LoVo (cell line): ENCODE measurements at places on chromosomes 1 and 21.

GRCh38 chr1:33988161-33988560, 124.3 kb downstream of the HMGB4 start:
- no peak for DNase-seq

DNA sequence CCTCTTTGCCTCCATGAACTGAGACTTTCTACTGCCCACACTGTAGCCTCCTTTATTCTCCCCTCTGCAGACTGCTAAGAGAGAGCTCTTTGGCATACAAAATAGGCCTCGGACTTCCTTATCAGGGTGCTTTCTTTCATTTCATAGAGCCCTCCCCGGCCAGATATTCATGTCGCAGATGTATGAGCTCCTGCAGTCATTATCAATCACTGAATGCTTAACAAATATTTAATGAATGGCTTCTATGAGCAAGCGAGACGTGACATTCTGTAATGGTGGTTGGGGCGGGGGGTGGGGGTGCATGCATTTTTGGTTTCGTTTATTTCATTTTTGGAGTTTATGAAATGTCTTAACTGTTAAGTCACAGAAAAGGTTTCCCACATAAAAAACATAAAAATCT, 344.8 kb upstream of the KAZN start:
- no peak for DNase-seq

DNA sequence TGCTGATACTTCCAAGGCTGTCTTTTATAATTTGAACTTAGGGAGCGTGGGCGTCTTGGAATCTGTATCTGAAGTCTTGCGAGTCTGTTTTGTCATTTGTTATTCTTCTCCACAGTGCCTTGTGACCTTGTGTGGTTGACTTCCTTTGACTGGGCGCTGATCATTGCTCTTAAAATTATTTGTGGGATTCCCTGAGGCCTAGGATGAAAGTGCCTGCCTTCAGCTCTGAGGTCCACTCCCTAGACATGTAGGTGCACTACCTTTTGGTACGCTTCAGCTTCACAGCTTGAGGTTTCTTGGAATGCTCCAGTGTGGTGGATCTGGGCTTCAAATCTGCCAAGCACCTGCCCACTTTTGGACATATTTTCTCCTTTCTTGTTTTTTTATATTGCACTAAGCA, 50.2 kb upstream of the IGSF5 start:
- DNase-seq: peak; percentile 3

DNA sequence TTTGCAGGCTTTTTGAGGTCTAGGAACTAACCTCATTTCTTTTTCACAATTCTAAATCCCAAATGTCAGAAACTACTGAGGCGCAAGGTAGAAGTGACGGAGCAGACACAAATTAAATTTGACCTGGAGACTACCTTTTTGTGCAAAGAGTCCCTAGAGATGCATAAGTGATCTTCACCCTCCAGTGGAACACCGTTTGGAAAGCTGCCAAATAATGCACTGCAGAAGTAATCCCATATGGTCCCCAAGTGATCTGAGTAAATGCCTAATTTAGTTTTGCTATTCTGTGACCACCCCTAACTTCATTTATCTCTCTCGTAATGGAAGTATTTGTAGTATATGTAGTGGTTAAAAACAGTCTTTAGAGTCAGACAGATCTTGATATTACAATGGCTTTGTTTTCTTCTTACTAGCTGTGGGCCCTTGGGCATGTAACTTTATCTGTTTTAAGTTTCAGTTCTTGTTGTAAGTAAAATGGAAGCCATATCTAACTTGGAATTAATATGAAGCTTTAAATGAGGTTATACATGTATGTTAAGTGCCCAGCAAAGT, 70.4 kb upstream of the IPO9 start:
- no peak for DNase-seq

DNA sequence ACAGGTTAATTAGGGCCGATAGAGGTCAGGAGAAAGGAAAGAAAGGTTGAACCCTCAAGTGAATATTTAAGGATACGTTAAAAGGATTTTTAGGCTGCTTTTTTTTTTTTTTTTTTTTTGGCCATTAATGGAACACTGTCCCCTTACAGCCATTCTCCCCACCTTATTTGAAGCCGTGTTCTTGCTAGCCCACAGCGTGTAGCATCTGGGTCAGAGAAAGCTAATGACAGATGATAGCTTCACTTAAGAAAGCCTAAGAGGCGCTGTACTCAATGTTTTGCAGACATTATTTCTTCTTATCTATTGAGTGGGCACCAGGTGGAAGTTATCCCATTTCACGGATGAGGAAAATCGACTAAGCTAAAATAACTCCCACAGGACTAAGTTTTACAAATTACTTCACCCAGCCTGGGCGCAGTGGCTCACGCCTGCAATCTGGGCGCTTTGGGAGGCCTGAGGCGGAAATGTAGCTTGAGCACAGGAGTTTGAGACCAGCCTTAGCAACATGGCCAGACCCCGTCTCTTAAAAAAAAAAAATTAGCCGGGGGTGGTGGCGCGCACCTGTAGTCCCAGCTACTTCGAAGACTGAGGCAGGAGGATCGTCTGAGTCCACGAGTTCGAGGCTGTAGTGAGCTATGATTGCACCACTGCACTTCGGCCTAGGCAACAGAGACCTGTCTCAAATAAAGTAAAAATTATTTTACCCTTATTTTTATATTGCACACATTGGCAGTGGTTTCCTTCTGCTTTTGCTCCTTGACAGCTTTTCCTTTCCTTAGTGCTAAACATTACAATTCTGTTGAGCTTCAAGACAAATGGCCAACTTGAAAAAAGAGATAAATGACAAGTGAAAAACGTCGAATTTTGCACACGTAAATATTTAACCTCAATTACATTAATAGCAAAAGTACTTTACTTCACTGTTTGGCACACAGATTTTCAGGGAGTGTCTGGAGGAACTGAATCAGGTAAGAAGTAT, 1.1 kb upstream of the PHTF1 start:
- DNase-seq: no peak

DNA sequence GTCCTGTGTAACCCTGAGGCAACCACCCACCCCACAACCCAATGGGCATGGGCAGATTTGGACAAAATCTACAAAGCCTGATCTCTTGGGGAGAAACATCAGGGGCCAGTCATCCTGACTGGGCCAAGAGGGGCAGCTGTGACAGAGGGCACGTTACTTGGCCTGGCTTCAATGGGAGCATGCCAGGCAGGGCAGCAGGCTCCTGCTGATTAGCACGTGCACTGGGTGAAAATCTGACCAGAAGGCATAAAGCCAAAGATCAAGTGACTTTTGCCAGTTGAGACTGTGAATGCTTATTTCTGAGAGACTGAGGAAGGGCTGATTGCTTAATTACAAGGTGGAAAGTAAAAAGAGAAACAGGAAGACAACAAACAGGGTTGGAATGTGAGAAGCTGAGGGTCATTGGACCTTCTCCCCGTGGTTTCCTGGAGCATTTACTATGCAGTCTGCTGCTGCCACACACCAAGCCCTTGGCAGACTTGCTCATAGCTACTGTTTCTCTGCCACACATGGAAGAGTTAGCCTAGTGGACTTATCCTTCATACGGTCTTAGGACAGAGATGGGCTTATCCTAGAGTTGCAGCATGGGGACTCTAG, 39.8 kb upstream of the TNR start:
- DNase-seq: no peak

GRCh38 chr1:27360159-27361043, 6.4 kb downstream of the MAP3K6 start:
- DNase-seq: no peak

- no peak for DNase-seq
These were observed 112.2 kb upstream of the GUCA2B start for GRCh38 chr1:42041031-42041430.

GRCh38 chr1:225980005-225980836, 18.9 kb downstream of the SDE2 start:
- DNase-seq: no peak

DNA sequence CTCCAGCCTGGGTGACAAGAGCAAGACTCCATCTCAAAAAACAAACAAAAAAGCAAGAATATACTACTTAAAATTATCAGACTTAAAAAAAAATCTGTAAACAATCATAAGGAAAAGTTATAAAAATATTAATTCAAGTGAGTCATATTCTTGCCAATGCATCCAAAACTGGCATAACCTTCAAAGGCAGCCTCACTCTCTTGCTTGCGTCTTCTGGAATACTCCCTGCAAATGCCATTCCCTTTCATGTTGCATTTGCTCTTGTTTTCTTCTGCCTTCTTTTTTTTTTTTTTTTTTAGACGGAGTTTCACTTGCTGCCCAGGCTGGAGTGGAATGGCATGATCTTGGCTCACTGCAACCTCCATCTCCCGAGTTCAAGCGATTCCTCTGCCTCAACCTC, 32.2 kb upstream of the ZBTB8A start:
- DNase-seq: no peak

GRCh38 chr1:162497104-162497722, 405 bp upstream of the UHMK1 start:
- no peak for DNase-seq

GRCh38 chr1:212668477-212668876, 31.2 kb downstream of the BATF3 start:
- no peak for DNase-seq

- no peak for DNase-seq
These were observed 28.5 kb downstream of the DLGAP3 start for GRCh38 chr1:34900775-34901502.

DNA sequence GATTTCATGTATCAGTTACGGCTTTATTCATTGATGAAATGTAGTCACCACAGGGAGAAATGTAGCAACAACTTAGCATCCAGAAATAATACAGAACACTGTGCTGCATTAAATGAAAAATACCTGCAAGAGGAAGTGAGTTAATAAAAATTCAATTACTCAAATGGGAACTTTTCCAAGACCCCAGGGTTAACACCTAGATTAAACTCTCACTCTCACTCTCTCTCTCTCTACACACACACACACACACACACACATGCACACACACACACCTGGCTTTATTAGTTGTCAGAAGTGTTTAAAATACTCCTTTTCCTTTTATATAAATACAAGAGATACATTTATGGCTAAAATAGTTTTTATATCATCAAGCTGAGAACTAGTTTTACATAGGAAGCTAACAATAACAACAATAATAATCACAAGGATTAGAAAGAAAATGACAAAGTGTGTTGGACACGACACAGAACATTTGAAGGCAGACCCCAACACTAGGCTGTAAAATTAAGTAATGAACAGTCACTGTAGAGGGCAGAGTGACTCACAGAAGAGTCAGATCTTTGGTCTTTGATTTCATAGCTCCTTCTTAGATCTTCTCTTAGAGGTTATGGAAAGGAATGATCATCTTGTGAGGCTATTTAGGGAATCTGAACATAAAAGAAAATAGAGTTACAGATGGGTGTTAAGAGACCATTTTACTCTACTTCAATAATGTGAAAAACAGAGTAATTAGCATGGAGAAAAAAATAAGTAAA, 1266.0 kb upstream of the ADGRL2 start:
- DNase-seq: no peak

GRCh38 chr1:94237291-94238226, at the start of gene ARHGAP29:
Gene ARHGAP29, minus strand, starts transcription at chr1:94237584. Its CDS starts 5,973 bp downstream, at chr1:94231611.
- peak; percentile 92 for DNase-seq

DNA sequence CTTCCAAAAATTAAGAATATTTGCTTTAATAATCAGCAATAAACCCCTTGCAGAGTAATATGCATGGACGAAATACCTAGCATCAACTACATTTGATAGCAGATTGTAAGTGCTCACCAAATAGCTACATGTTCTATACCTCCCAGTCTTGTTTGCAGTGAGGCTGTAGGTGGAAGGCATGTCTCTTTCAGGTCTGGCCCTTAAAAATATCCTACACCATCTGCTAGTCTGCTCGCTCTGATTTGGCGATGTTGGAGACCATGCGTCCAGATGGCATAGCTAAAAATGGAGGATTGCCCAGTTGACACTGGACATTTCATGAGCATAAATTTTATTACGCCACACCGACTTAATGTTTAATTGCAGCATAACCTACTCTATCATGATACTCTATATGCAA, 47.1 kb downstream of the SSX2IP start:
- DNase-seq: no peak

DNA sequence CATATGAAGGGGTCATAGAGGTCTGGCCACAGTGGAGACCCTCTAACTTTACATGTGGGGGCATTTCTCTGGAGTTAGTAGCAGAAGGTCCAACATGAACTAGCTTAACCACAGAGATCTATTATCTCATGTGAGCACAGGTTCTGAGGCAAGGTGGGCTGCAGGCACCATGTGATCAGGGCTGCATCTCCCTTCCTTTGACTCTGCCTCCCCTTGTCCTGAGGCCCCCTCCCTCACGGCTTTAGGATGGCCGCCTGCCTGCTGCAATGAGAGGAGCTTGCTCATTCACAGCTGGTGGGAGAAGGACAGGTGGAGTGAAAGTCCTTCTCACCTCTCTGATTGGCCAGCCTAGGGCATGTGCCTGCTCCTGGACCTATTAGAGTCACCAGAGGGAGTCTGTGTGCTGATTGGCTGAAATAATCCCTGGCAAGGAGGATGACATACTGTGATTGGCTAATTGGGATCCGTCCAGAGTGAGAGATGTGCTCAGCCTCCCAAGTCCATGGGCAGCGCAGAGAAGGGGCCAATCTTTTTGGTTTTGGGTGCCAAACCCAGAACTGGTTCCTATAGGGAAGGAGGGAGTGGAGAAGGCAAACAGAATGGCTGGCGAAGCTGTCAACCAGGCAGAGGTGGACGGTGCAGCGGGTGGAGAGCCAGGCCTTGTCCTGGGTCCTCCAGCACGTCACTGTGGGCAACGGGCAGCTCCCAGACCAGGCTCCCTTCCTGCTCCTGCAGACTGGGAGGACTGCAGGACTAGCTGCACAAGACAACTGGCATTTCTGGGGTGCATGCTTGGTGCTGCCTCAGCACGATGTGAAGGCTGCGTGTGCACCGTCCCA, 39.4 kb upstream of the C1orf174 start:
- no peak for DNase-seq

DNA sequence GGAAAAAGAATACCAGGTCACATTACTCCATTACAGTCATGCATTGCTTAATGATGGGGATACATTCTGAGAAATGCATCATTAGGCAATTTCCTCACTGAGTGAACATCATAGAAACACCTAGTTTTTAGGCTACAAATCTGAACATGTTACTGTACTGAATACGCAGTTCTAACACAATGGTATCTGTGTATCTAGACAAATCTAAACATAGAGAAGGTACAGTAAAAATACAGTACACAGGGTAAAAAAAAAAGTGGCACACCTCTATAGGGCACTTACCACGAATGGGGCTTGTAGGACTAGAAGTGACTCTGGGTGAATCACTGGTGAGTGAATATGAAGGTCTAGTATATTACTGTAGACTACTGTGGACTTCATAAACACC, 115.7 kb downstream of the AKT3 start:
- no peak for DNase-seq

DNA sequence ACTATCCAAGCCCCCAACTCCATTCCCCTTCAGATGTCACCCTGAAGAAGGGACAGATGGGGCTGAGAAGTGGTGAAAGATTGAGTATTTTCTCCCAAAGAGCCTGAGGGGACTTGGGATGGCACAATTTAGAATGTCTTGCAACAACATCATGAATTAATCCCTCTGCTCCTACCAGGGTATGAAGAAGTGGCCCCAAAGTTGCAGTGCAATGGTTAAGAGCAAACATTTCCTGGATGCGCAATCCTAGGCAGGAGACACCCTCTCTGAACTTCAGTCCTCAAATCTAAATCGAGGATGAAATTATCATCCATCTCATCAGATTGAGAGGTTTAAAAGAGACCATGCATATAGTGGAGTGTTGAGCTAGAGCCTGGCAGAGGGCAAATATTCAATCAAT, 28.6 kb upstream of the CITED4 start:
- DNase-seq: no peak

GRCh38 chr1:37537378-37537777, 16.7 kb downstream of the SNIP1 start:
- no peak for DNase-seq
